ENCODE measurements at places on chromosomes 13 and 19. TPM values are rescaled to one million over a fixed set of nuclear protein-coding genes. Genes with fewer than 3 reads are reported as not detected.

GRCh38 chr19:55253842-55254624 is 4.8 kb downstream of the PPP6R1 start:
- DNase-seq: peak; percentile 73

GRCh38 chr19:55472463-55472862 is 4.0 kb upstream of the ZNF628 start:
- no peak for DNase-seq

- DNase-seq: no peak
These were observed 22.8 kb downstream of the RASA3 start for GRCh38 chr13:114109641-114110041.

GRCh38 chr13:40609972-40610726 is 56.3 kb downstream of the FOXO1 start:
- DNase-seq: no peak

DNA sequence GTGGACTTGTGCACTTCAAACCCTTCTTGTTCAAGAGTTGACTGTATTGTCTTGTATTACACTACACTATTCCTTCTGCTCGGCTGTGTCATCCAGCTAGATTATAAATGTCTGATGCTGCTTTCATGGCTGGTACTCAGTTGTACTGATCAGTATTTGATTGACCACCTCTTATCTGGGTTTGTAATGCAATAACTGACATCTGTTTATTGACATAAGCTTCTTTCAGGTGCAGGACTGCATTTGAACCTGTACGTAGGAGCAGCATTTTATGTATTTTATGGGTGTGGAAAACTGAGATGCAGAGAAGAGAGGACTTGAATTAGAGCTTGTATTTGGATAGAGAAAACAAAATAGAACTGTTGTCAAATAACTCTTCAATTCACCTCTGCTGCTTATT is 309.2 kb downstream of the FGF9 start:
- DNase-seq: no peak

DNA sequence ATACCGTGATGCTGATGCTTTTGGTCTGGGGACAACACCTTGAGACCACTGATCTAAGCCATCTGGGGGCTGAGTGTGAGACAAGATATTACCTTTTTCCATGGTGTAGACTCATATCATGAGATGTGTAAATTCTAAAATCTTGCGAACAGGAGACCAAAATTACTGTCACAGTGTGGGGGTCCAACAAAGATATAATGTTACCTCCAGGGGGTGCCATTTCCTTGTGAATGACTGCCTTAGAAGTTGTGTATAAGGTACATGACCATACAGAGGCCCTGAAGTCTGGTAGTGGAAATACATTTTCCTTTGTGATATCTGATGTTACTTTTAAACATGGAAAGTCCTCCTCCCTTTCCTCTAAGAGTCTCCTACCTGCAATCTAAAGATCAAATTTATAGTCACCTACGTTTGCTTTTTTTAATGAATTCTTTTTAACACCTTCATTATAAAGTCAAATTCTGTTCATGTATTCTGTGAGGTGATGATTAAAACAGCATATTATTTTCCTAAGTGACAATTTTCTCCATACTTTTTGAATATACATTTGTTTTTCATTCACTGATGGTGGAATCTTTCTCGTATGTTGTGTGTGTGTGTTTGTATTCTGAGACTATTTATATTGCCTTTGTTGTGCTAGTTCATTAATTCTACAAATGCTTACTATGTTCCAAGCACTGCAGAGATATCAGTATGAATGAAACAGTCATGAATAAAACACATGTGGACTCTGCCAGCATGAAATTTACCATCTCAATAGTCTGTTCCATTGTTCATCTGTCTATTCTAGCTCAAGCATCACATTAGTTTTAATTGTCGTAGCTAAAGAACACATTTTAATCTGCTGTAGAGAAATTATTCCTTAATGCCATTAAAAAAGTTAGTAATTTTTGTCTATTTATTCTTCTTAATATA is 113.7 kb downstream of the RFC3 start:
- peak; percentile 2 for DNase-seq

DNA sequence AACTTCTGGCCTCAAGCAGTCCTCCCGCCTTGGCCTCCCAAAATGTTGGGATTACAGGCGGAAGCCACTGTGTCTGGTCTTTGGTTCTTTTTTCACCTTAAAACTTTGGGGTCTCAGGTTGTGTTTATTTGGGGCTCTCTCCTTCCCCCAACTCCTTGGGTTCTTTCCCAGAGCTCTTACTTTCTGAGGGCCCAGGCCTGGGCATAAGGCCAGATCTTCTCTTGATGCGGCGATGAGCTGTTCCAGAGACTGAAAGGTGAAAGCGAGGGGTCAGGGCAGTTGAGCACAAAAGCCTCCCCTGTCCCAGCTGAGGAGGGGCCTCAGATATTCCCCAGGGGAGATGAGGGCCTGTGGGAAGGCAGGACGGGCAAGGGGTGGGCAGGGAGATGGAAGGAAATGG is 7.1 kb downstream of the POLR1G start:
- DNase-seq: no peak

The MYO16 gene
- not detected for polyA plus RNA-seq

The IL4I1 gene
- polyA plus RNA-seq: 0.25 TPM
